ENCODE measurements at places on chromosomes 3 and 15.
A peak's percentile ranks its signal among the peaks of the same experiment; 100 is the strongest.

GRCh38 chr3:177772908-177773557 is 575.8 kb upstream of the TBL1XR1 start:
- DNase-seq = no peak

GRCh38 chr3:196619223-196619622 is 20.3 kb upstream of the NRROS start:
- DNase-seq = no peak

- no peak for DNase-seq
Observed at GRCh38 chr3:182294696-182295095, 498.6 kb upstream of the ATP11B start.

DNA sequence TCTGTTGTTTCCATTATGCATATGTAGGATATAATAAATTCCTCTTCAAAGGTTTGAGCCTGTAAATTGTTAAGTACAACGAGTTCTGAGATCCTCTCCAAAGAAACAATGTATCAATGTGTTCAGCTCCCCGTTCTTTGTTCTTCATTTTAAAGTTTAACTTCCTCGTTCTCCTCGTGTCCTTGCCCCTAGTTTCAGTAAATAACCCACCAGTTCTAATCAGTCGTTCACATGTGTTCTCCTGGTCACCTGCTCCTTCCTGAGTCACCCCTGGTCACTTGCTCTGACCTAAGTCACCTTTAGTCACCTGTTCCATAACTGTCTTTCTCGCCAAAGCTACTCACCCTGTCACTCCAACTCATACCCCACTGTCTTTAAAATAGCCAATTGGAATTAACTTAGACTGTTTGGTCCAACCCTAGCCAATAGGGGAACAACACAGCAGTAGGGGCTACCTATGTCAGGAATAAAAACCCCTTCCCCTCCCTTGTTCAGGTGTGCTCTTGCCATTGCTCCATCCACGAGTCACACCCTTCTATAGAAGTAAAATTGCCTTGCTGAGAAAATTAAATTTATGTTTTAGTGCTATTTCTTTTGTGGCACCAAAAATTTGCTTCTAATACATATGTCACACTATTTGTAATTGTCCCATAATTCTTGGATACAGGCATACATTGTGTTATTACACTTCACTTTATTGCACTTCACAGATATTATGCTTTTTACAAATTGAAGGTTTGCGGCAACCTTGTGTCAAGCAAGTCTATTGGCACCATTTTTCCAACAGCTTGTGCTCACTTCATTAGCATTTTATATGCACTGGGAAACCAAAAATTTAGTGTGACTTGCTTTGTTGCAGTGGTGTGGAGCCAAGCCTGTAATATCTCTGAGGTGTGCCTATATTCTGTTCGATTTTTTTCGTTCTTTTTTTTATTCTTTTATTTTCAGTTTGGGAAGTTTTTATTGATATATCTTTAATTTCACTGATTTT is 15.3 kb upstream of the MCF2L2 start:
- no peak for DNase-seq

DNA sequence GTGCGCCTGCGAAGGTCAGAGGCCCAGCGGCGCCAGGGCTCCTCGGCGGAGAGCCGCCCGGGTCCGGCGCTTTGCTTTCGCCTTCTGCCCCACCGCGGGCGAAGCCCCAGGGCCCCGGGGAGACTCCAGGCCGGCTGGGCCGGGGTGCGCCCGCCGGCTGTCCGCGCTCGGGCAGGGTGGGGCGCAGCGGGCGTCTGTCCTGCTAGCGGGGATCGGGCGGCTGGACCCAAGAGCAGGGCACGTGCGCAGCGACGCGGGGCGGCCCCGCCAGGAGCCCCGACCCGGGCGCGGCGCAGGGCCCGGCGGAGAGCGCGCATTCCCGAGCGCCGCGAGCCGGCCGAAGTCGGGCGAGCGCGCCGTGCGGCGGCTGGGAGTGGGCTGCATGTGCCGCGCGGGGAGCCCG is 569 bp upstream of the ALDH1A3 start:
- DNase-seq = no peak

GRCh38 chr3:24128199-24129005 is 183.3 kb downstream of the NR1D2 start:
- peak; percentile 66 for DNase-seq

Measured in foreskin fibroblast (primary cell).